Smooth muscle cell of the umbilical artery (primary cell): ENCODE measurements at places on chromosomes 4 and X. TPM values are rescaled to one million over a fixed set of nuclear protein-coding genes. Genes with fewer than 3 reads are reported as not detected.

The EMCN gene
- not detected in 2 replicates for total RNA-seq

The F8A3 gene
- total RNA-seq = 0.78 and 2.1 TPM in 2 replicates

The FAM149A gene
- total RNA-seq = 0.89 and 1.7 TPM in 2 replicates

The ADGRG4 gene
- total RNA-seq = not detected in 2 replicates

The UCP1 gene
- total RNA-seq = not detected in 2 replicates

The UBL4A gene
- total RNA-seq = 55.2 and 63.8 TPM in 2 replicates

The PITX2 gene
- 33.3 and 60.6 TPM in 2 replicates for total RNA-seq

The CXorf49 gene
- not detected in 2 replicates for total RNA-seq

The SAGE1 gene
- not detected in 2 replicates for total RNA-seq

The CYLC1 gene
- not detected in 2 replicates for total RNA-seq

The COX7B2 gene
- total RNA-seq = not detected in 2 replicates

The PHOX2B gene
- not detected in 2 replicates for total RNA-seq

The G3BP2 gene
- total RNA-seq = 267 and 273 TPM in 2 replicates

The UCHL1 gene
- 1,235 and 1,433 TPM in 2 replicates for total RNA-seq

The MFAP3L gene
- total RNA-seq = 3.0 and 4.1 TPM in 2 replicates

The SATL1 gene
- not detected in 2 replicates for total RNA-seq

The HAND2 gene
- 41.9 and 56.4 TPM in 2 replicates for total RNA-seq

The PCDH7 gene
- 36.0 and 64.1 TPM in 2 replicates for total RNA-seq

The ARSD gene
- total RNA-seq = 19.0 and 19.4 TPM in 2 replicates

The PDCL2 gene
- total RNA-seq = not detected in 2 replicates

The JCHAIN gene
- total RNA-seq = 1.2 TPM in 1 of 2 replicates, not detected in the other

The KLKB1 gene
- total RNA-seq = not detected in 2 replicates

The MAOB gene
- total RNA-seq = 0.09 TPM in 1 of 2 replicates, not detected in the other

The PPP2R2C gene
- 0.18 TPM in 1 of 2 replicates, not detected in the other for total RNA-seq

The NXF2 gene
- not detected in 2 replicates for total RNA-seq

The AKAP4 gene
- total RNA-seq = not detected in 2 replicates

The GPR50 gene
- not detected in 2 replicates for total RNA-seq

The TMEM156 gene
- 2.1 and 6.5 TPM in 2 replicates for total RNA-seq

The DCAF4L1 gene
- total RNA-seq = under 0.01 and 0.23 TPM in 2 replicates

The CDKL2 gene
- total RNA-seq = 0.88 and 0.89 TPM in 2 replicates

The PUDP gene
- 7.1 and 8.0 TPM in 2 replicates for total RNA-seq

The TMEM47 gene
- total RNA-seq = 37.4 and 40.6 TPM in 2 replicates

The DMD gene
- total RNA-seq = 18.1 and 34.9 TPM in 2 replicates

The ZNF674 gene
- total RNA-seq = 8.3 and 8.4 TPM in 2 replicates

The USP26 gene
- total RNA-seq = not detected in 2 replicates

The MXRA5 gene
- 6.6 and 60.6 TPM in 2 replicates for total RNA-seq

The RAB33A gene
- 1.8 and 9.8 TPM in 2 replicates for total RNA-seq

The CT45A3 gene
- total RNA-seq = not detected in 2 replicates

The PPP4R3C gene
- total RNA-seq = not detected in 2 replicates

The TCEAL6 gene
- total RNA-seq = not detected in 2 replicates

The AADAT gene
- 1.8 and 5.4 TPM in 2 replicates for total RNA-seq

The TEX13D gene
- total RNA-seq = not detected in 2 replicates

The UNC5C gene
- total RNA-seq = not detected in 2 replicates

The SSX3 gene
- not detected in 2 replicates for total RNA-seq

The NLRP2B gene
- not detected in 2 replicates for total RNA-seq

The PNMA3 gene
- 0.09 and 0.89 TPM in 2 replicates for total RNA-seq

The MCF2 gene
- total RNA-seq = 0.09 TPM in 1 of 2 replicates, not detected in the other

The GRIA3 gene
- total RNA-seq = 25.1 and 25.8 TPM in 2 replicates
